ENCODE measurements at places on chromosomes 2 and 18.

GRCh38 chr2:209662021-209662420 lies 109.6 kb upstream of the UNC80 start:
- no peak for DNase-seq

GRCh38 chr18:76657911-76658470 lies 162.9 kb upstream of the ZNF516 start:
- no peak for DNase-seq

- peak; percentile 84 for DNase-seq
Observed at GRCh38 chr2:61774351-61774750, 79.5 kb downstream of the FAM161A start.

GRCh38 chr18:75063196-75063595 lies 145.7 kb downstream of the PTGR3 start:
- DNase-seq = no peak

Measured in inflammatory macrophage (primary cell).